Esophagus mucosa (tissue), 1 donor: ENCODE measurements at places on chromosomes 3 and 15.

DNA sequence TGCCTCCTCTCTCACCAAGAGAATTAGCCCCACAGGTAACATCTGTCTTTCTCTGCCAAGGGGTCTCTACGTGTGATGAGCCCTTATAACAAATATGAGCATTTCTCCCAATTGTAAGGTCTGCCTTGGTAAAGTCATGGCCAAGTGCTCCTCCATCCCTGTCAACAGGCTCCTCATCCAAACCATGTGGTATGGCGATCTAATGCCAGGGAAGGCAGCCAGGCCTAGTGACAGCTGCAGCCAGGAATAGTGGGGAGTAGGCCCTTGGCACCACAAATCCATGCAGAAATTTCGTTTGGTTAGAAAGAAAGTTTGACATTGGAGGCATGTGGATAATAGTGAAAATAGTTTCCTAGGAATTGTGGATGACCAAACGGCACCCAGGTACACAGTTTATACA is 4.7 kb upstream of the LRTM1 start:
- no peak for ATAC-seq

DNA sequence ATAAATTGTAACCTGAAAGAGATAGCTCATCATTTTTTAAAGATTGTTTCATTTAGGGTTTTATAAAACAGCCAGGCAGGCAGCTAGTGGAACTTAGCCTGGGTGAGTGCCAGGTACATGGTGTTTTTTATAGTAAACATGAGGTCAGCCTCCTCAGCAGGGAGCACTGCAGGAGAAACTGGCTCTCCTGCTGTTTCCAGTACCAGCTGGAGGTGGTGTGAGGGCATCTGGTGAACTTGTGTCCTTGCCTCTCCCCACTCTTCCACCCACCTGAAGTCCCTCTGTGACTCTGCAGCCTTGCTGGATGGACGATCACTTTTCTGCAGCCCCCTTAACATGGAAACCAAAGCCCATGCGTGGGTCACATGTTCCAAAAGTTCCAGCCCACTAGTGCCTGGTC is 128.4 kb downstream of the FAM174B start:
- ATAC-seq: no peak

GRCh38 chr3:127488740-127489139 is 101.8 kb downstream of the TPRA1 start:
- no peak for ATAC-seq

DNA sequence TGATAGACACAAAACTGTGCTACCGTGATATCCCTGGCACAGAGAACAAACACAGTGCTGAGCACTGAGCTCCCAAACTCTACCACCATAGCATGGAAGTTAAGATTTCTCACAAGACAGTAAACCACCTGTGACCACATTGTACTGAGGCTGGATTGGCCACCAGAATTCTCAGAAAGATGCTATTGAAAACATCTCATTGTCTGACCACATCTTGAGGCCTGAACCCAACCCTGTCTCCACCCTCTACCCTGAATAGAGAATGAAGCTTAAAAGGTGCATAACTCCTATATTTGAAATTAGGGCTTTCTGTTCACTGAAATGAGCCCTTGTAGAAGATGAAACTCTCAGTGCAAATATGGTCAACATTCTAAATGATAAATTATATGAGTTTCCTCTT is 281.3 kb upstream of the NPAP1 start:
- no peak for ATAC-seq

DNA sequence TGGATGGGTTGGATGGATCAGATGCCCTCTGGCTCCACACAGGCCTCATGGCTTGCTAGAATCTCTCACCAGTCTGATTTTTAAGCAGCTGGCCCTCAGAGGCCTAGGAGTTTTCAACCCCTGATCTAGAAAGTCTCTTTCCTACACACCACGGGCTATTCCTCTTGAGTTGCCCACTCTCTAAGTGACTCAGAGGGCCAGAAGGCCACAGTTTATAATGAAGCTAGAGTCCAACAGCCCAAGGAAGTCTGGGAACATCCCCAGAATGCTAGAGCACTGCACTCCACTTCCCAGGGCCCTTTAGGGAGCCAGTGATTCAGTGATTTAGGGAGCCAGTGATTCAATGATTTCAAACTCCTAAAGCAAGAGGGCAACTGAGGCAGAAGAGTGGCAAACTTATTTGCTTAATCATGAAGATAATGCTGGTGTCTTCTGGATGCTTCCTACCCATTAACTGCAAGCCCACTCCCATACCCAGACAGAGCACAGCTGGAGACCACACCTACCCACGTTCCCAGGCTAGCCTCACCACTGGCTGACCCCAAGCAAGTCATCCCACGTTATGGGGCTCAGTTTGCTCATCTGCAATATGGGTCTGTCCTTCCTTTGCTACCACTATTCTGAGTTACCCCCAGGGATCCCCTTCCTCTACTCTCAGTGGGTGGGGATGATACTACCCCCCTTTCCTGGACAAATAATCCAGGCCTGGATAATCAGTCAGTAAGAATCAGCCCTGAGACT is 36.7 kb downstream of the ABTB1 start:
- no peak for ATAC-seq

- no peak for ATAC-seq
Measured at GRCh38 chr3:131174752-131175151, 148.1 kb downstream of the NEK11 start.

- ATAC-seq: no peak
Measured at GRCh38 chr15:92597548-92597947, 58.0 kb downstream of the FAM174B start.

- ATAC-seq: no peak
Measured at GRCh38 chr3:152447511-152447910, 178.8 kb downstream of the MBNL1 start.

- no peak for ATAC-seq
Measured at GRCh38 chr15:74482661-74483060, 21.7 kb upstream of the UBL7 start.

DNA sequence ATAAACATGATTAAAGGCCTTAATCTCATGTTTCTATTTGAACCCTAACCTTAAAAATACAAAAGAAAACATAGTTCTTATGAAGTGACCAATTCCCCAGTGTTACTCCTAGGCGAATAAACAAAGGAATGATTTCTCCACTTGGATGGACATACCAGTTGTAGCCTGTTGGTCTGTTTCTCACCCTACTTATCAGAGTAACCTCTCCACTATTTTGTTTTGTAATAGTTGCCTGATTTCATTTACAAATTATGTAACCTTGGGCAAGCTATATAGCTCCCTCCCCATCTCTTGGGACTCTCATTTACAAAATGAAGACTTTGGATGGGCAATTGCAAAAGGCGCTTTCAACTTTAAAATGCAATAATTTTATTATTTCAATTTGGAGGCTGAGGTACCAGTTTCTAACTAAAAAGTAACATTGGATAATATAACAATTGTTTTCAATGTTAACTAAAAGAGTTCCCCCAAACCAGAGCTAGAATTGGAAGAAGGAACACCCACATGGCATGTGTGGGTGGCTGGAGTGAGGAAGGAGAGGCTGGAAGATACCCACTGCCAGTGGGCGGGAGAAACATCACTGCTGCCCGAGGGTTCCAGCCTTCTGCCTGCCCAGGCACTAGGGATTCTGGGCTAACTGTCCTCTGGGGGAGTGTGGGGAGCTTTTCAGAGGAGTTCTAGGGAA is 74.2 kb downstream of the RFTN1 start:
- ATAC-seq: no peak

DNA sequence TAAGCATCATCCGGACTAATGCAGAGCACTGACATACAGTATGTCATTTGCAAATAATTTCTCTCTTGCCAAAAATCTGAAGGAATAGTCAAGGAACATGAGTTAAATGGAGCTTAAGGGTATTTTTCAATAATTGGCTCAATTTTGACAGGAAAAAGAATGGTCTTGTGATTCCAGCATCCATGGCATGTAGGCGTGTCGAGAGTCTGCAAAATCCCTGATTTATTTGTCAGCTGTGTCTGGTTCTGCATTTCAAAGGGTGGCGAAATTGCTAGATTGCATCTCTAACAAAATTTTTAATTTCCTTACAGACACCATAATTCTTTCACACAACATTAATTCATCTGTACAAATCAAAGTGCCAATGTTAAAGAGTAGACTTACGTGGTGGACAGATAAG is 65.4 kb upstream of the TBC1D23 start:
- ATAC-seq: no peak

DNA sequence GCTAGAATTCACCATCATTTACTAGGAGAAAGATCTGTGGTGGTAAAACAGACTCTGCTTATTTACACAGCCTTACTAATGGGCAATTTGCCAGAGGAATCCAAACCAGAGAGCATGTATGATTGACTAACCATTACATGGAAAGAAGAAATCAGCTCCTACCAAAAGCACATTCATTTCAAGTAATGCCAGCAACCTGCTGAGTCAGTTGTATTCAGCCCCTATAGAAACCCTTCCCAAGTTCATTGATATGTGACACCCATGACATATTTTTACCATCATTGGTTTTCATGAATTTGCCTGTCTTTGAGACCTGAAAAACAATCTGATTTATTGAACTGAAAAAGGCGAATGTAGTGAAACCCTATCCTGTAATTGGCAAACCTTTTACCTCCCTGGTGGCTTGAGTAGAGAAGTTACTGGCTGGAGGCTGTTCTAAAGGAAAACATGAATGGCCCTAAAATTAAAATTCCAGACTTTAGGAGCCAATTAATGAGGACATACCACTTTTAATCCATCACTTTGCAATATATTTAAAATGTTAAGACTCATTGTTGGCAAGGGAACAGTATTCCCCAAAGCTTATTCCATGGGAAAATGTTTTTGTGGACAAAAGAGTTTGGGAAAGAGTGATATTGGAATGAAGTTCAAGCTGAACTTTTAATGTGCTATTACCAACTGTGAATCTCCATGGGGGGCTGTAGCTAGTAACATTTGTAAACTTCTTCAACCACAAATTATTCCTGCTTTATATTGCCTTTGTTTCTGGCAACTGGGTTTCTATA is 542.9 kb downstream of the FHIT start:
- ATAC-seq: no peak

GRCh38 chr3:176987901-176988650 is 209.2 kb downstream of the TBL1XR1 start:
- no peak for ATAC-seq

DNA sequence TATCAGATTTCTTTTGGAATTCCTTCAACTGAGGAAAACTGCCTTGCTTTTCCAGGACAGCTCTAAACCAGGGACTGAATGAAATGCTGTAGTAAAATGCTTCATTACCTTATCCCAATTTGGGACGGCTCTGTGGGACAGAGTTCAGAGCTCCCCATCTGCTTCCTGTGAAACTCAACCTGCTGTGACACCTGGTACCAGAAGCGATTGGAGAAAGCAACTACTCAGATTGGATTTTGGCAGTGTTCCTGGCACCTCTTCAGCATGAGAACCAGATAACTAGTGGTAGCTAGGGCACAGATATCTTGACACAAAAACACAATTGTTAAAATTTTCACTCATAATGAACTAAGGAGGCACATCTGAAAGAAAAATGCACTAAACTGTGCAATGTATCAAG is 539.1 kb downstream of the SI start:
- no peak for ATAC-seq

- ATAC-seq: no peak
Measured at GRCh38 chr3:127261925-127262324, 25.9 kb downstream of the PRR20G start.

- ATAC-seq: no peak
Measured at GRCh38 chr3:124632566-124633140, 97.6 kb upstream of the UMPS start.

GRCh38 chr15:69275074-69275670 is 23.5 kb upstream of the PAQR5 start:
- no peak for ATAC-seq

DNA sequence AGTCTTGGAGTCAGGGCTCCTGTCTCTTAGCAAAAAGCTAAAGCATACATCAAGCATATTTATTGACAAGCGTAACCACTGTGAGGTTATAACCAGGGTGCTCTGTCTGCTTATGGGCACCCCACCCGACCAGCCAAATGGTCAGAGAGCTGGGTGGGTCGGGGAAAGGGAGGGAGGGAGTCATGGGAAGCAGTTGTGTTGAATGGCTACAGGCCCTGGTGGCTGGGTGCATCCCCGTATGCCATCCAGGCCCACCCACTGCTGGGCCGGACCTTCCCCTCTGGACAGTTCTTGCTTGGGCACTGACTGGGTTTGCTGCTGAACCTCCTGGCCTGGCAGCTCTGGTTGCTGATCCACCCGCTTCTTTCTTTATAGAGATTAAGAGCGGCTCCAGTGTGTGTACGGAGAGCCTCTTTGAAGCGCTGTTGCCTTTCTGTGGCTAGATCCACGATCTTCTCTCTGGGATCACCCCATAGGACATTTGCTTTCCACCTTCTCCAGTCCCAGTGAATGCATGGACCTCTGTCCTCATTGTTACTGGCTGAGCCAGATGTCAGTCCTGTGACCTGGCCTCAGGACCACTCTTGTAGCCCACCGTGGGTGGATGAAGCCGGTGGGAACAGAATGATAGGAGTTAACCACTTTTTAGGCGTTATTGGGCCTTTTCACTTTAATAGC is 59.6 kb downstream of the SMAD3 start:
- no peak for ATAC-seq

- no peak for ATAC-seq
Measured at GRCh38 chr15:98567951-98568350, 80.4 kb upstream of the IGF1R start.

GRCh38 chr3:136276049-136276755 is 26.1 kb downstream of the PCCB start:
- ATAC-seq: no peak

DNA sequence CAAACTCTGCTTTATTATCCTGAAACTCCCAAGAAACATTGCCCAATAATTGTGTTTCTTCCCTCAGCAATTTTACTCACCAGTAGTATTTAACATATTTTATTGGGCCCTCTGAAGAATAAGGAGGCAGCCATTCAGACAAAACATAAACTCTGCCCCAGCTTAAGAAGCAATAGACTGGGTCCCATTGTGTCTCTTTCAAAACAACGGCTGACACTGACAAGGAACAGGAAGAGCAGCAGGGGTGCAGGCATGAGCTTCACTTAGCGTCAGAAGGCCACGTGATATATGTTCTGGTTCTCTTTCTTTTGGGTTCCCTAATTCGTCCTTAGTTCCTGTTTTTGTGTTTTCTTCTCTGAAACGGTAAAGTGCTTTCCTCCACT is 242.3 kb downstream of the FHIT start:
- ATAC-seq: no peak

- ATAC-seq: no peak
Measured at GRCh38 chr15:58064980-58065444, 499 bp downstream of the ALDH1A2 start.

DNA sequence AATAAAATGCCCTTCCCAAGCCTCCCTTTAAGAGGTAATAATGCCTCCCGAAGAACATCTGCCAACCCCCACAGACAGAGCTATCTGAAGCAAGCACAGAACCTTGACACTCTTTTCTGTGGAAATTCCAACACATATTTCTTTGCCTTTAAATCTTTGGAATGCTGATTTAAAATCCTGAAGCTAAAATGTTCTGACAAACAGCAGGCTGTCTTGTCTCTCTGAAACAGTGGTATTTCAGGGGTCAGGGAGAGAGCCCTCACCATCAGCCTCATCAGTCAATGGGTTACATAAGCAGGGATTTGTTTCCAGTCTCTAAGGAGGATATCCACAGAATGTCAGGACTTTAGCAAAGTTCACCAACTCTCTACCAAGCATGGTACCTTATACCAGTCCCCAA is 27.8 kb upstream of the ARHGEF3 start:
- ATAC-seq: no peak

- no peak for ATAC-seq
Measured at GRCh38 chr3:120560304-120561250, 35.6 kb upstream of the NDUFB4 start.

GRCh38 chr3:190384309-190384756 is 3.6 kb upstream of the CLDN16 start:
- peak; percentile 87 for ATAC-seq
